ENCODE measurements at places on chromosomes 13 and 19.
A peak's percentile ranks its signal among the peaks of the same experiment; 100 is the strongest.

DNA sequence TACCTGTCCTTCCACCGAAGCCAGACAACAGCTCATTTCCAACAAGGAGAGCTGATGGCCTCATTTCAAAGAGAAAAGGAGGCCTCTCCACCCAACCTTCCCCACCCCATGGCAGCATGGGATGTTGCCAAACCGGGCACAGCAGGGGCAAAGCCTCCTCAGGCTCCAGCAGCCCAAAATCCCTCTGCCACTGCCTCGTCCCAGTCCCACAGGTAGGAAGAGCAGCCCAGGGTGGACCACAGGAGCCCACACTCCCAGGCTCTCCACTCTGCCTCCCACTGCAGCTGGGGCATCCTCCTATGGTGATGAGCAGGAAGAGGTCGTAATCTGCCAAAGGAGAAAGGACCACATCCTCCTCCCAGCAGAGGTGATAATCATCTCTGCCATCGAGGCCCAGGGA is 50.9 kb downstream of the PEPD start:
- H3K4me3 ChIP-seq = no peak overlapping the region
- H3K27ac ChIP-seq = no peak overlapping the region
- no peaks in the 10 kb centered on the region for H3K36me3 ChIP-seq
- H3K27me3 ChIP-seq = no peaks in the 10 kb centered on the region

- H3K4me3 ChIP-seq = no peak overlapping the region
- no peak for DNase-seq
- H3K27me3 ChIP-seq = no peaks in the 10 kb centered on the region
- no peaks in the 10 kb centered on the region for H3K36me3 ChIP-seq
Measured at GRCh38 chr19:45575216-45575615, 9.4 kb downstream of the OPA3 start.

DNA sequence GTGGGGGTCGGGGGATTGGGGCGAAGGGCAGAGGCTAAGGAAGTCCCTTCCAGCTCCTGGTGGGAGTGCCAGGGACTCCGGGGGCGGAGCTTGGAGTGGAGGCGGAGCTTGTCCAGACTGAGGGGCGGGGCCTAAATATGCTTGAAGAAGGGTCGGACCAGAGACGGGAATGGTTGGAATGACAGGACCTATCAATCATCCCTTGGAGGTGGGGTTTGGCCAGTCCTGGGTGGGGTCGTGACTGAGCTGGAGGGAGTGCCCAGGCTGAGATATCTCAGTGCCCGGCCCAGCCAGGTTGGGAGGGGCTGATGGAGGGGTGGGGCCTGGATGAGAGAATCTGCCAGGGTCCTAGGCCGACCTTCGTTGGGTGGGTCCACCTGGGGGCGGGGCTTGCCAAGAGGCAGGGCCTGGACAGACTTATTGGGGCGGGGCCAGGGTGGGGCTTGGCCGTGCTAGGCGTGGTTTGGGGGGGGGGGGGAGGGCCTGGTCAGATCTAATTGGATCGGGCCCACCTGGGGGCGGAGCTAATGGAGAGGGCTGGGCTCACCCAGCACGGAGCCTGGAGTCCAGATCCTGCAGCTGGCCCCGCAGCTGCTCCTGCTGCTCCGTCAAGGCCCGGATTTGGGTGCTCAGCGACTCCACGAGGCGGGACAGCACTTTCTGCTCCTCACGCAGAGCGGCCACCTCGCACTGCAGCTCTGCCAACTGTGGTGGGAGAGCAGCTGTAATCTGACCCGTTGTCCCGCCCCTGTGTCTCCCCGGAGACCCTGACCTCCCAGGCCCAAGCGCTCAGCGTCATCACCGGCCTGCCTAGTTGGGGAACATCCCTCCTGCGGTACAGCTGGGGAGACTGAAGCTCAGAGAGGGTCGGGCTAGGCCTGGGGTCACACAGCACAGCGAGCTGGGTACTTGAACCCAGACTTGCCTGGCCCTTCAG is 2.6 kb upstream of the WIZ start:
- H3K4me1 ChIP-seq = peaks cover 39% of the 10 kb centered on the region
- H3K4me3 ChIP-seq = no peak overlapping the region
- no peak overlapping the region for H3K27ac ChIP-seq

DNA sequence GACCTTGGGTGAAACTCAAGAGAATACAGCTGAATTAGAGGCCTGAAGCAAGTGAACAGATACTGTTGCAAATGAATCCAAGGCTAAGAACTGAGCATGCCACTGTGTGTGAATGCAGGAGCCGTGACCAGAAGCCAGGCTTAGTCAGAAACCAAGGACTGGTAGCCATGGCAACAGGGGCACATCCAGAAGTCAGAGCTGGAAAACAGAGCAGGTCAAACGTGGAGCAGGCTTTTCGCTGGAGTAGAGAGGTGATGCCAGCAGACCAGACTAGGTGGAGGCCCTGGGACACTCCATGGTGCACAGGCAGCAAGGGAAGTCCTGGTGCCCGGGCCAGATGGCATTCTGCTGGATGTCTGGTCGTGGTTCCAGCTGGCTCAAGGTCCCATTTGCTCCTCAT is 564.1 kb downstream of the PCDH9 start:
- no peak for DNase-seq
- H3K4me1 ChIP-seq = no peaks in the 10 kb centered on the region
- H3K36me3 ChIP-seq = no peaks in the 10 kb centered on the region
- H3K4me3 ChIP-seq = no peak overlapping the region
- no peaks in the 10 kb centered on the region for H3K27me3 ChIP-seq
- H3K27ac ChIP-seq = no peak overlapping the region

DNA sequence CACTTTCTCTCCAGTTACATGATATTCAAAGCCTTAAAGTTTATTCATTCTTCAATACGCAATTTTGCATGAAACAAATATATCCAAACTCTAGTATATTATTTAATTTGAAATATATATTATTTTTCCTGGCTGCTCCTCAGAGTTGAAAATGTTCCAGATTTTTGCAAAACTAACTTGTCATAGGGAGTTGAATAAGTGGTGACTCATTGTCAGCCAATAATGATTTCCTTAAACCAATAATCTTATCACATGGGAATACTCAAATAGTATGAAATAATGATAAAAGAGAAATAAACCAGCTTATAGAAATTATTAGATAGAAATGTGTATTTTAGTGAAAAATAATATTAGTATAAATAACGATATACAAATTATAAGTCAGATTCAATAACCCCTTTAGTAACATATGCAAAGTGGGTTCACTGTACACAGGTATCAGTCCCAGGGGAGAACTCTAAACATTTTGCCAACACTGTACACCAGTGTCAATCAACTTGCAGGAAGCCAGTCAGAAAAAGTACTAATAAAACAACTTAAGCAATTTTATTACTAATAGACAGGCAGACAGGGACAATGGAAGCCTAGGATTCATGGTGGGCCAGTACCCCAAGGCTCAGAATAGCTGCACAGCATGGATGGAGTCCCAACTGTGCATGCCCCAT is 222.6 kb upstream of the KLHL1 start:
- no peaks in the 10 kb centered on the region for H3K36me3 ChIP-seq
- no peak for DNase-seq
- no peak overlapping the region for H3K27ac ChIP-seq
- no peaks in the 10 kb centered on the region for H3K27me3 ChIP-seq

DNA sequence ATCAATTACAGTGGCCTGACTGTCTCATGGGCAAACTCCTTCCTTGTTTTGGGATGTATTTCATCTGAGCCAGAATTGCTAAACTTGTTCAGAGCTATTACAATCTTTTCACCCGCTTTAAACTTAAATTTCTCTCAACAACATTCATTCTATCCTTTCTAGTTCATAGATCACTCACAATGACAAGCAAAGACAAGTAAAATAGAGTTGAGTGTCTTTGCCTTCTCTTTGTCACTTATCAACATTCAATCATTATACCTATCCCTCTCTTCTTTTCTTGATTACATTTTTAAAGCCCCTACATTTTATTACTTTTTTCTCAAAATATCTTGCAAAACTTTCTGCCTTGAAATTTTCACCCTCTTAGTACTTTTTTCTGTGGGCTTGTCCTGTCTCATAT is 1113.1 kb downstream of the PCDH17 start:
- no peak overlapping the region for H3K4me3 ChIP-seq
- no peaks in the 10 kb centered on the region for H3K4me1 ChIP-seq
- H3K27me3 ChIP-seq = no peaks in the 10 kb centered on the region
- H3K36me3 ChIP-seq = no peaks in the 10 kb centered on the region
- no peak for DNase-seq

DNA sequence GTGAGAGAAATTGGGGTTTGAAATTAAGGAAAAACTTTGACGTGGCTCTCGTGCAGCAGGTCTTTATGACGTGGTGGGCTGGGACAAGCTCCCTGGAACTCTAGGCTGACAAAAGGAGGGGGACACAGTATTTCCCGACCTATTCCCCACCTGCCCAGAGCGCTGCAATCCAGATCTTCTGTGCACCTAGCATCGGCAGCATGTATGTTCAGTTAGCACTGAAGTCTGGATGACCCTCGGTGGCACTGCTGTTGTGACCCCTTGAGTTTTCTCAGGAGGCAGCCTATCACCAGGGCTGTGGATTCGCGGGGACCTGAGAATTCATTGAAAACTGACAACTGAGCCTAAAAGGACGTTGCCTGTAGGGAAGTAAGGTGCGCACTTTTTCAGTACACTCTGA is 9.1 kb upstream of the ZNF536 start:
- no peak overlapping the region for H3K4me3 ChIP-seq
- peaks cover 16% of the 10 kb centered on the region for H3K27me3 ChIP-seq
- H3K36me3 ChIP-seq = no peaks in the 10 kb centered on the region
- no peaks in the 10 kb centered on the region for H3K4me1 ChIP-seq

- H3K27me3 ChIP-seq = no peaks in the 10 kb centered on the region
- peak overlapping the region; percentile 79 for H3K4me3 ChIP-seq
- H3K36me3 ChIP-seq = peaks cover 12% of the 10 kb centered on the region
- peaks cover 52% of the 10 kb centered on the region for H3K4me1 ChIP-seq
Measured at GRCh38 chr19:40718774-40719391, 2.0 kb downstream of the ITPKC start.

GRCh38 chr13:51154029-51154555 is 43.0 kb upstream of the C13orf42 start:
- no peak overlapping the region for H3K27ac ChIP-seq
- H3K27me3 ChIP-seq = peaks cover 12% of the 10 kb centered on the region
- H3K36me3 ChIP-seq = no peaks in the 10 kb centered on the region

GRCh38 chr13:51451467-51452360 is 1.1 kb downstream of the INTS6 start:
- H3K27ac ChIP-seq = peak overlapping the region; percentile 94
- peak overlapping the region; percentile 94 for H3K4me3 ChIP-seq
- peaks cover 39% of the 10 kb centered on the region for H3K4me1 ChIP-seq
- peak; percentile 87 for DNase-seq
- H3K36me3 ChIP-seq = peaks cover 58% of the 10 kb centered on the region

DNA sequence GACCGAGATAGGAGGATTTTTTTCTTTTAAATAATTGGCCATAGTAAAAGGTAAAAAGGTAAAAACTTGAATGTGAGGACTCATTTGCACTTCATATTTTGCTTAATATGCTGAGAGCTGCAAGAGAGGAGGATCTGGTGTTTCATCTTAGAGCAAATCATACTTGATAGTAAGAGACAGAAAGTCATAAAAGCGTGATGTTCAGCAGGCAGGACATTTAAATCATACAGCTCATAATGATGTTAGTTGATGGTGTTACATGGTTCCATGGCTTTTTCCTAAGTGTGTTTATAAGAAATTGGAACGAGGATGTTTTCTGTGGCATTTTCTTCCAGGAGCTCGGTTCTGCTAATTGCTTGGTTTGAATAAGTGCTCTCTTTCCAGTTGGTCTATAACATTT is 16.3 kb downstream of the ATP11A start:
- H3K4me3 ChIP-seq = no peak overlapping the region
- no peak for DNase-seq
- no peaks in the 10 kb centered on the region for H3K27me3 ChIP-seq
- peaks cover 20% of the 10 kb centered on the region for H3K4me1 ChIP-seq
- no peak overlapping the region for H3K27ac ChIP-seq

GRCh38 chr13:76717092-76717491 is 169.1 kb downstream of the KCTD12 start:
- no peaks in the 10 kb centered on the region for H3K27me3 ChIP-seq
- H3K27ac ChIP-seq = no peak overlapping the region
- H3K36me3 ChIP-seq = no peaks in the 10 kb centered on the region
- DNase-seq = no peak

- H3K4me3 ChIP-seq = no peak overlapping the region
- no peak overlapping the region for H3K27ac ChIP-seq
- peaks cover 51% of the 10 kb centered on the region for H3K4me1 ChIP-seq
- no peaks in the 10 kb centered on the region for H3K27me3 ChIP-seq
- no peak for DNase-seq
Measured at GRCh38 chr13:42277618-42278276, 5.8 kb downstream of the AKAP11 start.

- H3K4me3 ChIP-seq = no peak overlapping the region
- no peaks in the 10 kb centered on the region for H3K36me3 ChIP-seq
- H3K4me1 ChIP-seq = no peaks in the 10 kb centered on the region
- no peak overlapping the region for H3K27ac ChIP-seq
Measured at GRCh38 chr13:76921516-76921915, 26.8 kb upstream of the ACOD1 start.

DNA sequence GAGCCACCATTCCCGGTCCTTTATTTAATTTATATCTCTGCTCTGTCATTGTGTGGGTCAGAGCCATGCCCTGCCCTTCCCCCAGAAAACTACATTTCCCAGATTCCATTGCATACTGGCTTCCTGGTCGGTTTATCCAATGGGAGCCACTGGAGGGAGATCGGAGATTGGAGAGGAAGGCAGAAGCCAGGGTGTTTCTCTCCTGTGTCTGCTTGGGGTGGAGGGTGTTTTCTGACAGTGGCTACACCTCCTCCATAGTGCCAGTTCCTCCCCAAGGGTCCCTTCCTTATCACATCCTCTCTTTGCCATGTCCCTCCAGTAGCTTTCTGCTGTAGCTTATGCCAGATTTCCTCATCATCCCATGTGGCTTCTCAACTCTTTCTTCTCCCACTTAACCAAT is 19.0 kb downstream of the OLFM2 start:
- DNase-seq = peak; percentile 29
- no peak overlapping the region for H3K4me3 ChIP-seq
- peaks cover 11% of the 10 kb centered on the region for H3K4me1 ChIP-seq

GRCh38 chr19:36222503-36222902 is 7.6 kb downstream of the ZNF146 start:
- H3K4me3 ChIP-seq = no peak overlapping the region
- DNase-seq = no peak
- peaks cover 31% of the 10 kb centered on the region for H3K4me1 ChIP-seq
- H3K27ac ChIP-seq = no peak overlapping the region
- H3K36me3 ChIP-seq = peaks cover 79% of the 10 kb centered on the region

GRCh38 chr19:1773184-1773583 is 19.9 kb downstream of the ONECUT3 start:
- peaks cover 50% of the 10 kb centered on the region for H3K27me3 ChIP-seq
- no peak overlapping the region for H3K4me3 ChIP-seq
- no peak overlapping the region for H3K27ac ChIP-seq
- no peak for DNase-seq
- H3K4me1 ChIP-seq = no peaks in the 10 kb centered on the region

DNA sequence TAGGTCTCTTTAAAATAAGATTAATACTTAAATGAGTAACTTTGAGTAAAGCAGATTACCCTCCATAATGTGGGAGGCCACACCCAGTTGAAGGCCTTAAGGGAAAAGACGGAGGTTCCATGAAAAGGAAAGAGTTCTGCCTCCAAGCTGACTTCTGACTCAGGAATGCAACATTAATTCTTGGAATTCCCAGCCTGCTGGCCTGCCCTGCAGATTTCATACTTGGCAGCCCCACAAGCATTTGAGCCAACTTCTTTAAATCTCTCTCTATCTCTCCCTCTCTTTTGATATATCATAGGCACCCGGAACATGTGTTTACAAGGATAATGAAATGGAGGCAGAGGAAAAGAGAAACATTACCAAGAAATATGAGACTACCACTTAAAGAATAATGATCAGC is 902.3 kb upstream of the MIR17HG start:
- no peak for DNase-seq
- H3K4me3 ChIP-seq = no peak overlapping the region
- no peaks in the 10 kb centered on the region for H3K4me1 ChIP-seq
- no peaks in the 10 kb centered on the region for H3K36me3 ChIP-seq
